Mesenteric fat pad (tissue), 1 donor: ENCODE measurements at places on chromosomes 4 and X. TPM values are rescaled to one million over a fixed set of nuclear protein-coding genes. Genes with fewer than 3 reads are reported as not detected.

DNA sequence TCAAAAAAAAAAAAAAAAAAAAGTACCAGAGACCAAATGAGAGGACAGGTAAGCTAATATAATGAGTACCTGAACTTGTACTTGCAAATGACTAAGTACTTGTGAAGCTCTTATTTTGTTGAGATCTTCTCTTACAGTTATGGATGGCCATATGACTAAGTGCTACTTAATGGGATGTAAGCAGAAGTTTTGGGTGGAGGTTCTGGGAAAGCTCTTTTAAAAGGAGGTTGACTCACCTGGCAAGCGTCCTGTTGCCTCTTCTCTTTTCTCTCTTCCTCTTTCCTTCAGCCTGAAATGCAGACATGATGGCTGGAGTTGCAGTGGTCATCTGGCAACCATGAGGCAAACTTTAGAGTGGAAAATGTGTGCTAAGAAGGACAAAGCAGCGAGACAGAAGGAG is 36.9 kb upstream of the MED14 start:
- no peak for DNase-seq

DNA sequence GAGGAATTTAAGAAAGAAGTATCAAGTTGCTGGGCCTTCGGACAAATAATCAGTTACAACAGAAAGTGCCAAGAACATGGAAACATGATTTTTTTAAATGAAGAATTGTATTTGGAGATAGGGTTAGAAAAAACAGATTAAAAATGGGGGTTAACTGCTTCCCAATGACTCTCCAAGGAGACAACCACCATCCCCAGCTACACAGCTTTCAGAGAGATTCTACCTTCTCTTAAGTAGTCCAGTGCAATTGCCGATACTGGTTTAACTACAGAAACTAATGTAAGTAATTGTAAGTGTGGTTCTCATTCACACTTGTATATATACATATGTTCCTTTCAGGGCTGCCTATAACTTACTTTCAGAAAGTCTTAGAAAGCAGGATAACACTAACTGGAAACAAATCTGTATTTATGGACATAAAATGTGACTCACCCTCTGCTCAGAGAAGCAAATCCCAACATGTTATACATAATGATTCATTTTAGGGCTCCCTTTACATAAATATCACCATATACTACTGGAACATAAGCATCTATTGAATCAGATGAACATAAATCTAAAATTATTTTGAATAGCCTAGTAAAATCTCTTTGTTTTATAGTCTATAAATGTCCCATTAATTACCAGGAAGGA is 248.9 kb upstream of the UGT8 start:
- no peak for DNase-seq

GRCh38 chr4:772776-773175 is 53.2 kb downstream of the CPLX1 start:
- no peak for DNase-seq

GRCh38 chr4:184019076-184019475 is 114.0 kb downstream of the STOX2 start:
- DNase-seq: no peak

The PAGE4 gene
- not detected for total RNA-seq
